IPS DF 19.7 (cell line): ENCODE measurements at places on chromosomes 3 and 15.

GRCh38 chr15:78420766-78421165, 17.2 kb upstream of the IREB2 start:
- DNase-seq: no peak

- DNase-seq: no peak
Observed at GRCh38 chr3:16486951-16487480, 26.5 kb downstream of the RFTN1 start.

- DNase-seq: no peak
Observed at GRCh38 chr3:8488411-8488810, 13.2 kb upstream of the LMCD1 start.

DNA sequence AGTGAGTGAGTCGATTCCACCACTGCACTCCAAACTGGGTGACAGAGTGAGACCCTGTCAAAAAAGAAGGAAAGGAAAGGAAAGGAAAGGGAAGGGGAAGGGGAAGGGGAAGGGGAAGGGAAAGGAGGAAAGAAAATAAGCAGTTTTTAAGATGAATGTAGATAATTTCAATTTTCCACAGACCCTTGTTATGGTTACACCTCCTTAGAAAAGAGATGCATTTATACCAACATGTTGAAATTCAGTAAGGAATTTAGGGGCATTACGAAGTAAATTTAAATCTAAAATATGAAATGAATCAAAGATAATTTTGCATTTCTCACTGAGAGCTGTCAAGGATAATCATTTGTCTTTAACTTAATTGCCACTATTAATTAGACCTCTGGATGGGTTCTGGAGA, 146.5 kb upstream of the TMC3 start:
- no peak for DNase-seq

DNA sequence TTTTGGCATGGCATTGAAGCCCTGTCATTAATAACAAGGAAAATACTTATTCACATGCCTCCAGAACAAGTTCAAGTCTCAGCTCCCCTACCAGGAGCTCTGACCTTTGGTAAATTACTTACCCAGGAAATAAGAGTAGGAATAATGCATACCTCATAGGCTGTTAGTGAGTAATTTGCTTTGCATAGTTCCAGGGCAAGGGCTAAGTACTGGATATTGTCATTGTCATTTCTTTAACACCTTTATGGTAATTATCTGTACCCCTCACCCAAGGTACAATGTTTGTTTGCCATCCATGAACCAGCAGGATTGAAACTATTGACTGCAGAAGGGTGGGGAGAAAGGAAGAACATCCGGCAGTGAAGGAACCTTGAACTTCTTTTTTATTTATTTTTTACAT, 148.5 kb downstream of the SOX2 start:
- no peak for DNase-seq

DNA sequence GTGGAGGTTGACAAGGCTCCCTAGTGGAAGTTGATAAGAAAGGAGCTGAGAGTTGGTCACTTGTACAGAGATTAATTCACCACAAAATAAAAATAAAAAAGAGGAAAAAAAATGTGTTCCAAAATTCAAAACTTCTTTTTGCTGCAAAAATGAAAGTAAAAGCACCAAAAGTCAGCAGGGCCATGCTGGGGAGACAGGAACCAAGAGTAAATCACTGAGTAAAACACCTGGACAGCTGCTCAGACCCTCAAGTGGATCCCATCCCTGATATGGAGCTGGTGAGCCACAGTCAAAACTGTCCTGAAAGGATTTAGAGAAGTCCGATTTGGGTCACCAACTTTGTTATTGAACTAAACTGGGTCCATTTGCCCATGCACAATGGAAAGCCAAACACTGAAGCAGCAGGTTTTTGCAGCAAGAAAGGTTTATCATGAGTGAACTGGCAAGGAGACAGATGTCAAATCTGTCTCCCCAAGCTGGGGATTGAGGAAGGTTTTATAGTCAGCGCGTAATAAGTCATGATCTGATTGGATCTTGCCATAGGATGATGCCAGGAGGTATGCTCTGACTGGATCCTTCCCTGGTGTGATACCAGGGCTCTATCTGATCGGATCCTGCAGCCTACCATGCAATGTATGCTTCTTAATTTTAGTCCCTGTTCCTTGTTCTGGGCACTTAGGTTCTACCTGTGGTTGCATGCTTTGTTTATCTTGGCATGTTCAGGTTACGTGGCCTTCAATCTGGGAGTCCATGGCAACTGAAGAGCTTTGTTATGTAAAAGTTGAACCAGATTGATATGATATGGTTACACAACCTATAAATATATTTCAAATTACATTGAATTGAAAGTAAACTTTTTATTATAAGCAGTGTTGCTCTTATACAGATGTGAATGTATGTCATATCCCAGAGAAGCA, 313.2 kb downstream of the POLQ start:
- DNase-seq: no peak

DNA sequence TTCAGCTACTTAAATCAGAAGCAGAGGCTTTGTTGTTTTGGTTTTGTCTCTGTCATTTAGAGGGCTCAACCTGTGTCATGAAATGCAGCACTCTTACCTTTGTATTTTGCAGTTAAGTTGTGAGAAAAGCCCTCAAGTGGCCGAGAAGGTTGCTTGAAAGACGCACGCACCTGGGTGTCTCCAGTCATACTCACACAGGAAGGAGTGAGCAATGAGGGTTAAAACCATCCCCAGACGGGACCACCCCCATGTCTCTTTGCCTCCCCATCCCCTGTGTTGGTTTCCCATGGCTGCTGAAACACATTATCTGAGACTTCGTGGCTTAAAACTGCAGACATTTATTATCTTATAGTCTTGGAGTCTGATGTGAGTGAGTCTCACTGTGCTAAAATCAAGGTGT, 376.1 kb upstream of the CFAP20DC start:
- DNase-seq: no peak

- no peak for DNase-seq
Observed at GRCh38 chr3:169667166-169668071, 3.9 kb upstream of the MECOM start.

DNA sequence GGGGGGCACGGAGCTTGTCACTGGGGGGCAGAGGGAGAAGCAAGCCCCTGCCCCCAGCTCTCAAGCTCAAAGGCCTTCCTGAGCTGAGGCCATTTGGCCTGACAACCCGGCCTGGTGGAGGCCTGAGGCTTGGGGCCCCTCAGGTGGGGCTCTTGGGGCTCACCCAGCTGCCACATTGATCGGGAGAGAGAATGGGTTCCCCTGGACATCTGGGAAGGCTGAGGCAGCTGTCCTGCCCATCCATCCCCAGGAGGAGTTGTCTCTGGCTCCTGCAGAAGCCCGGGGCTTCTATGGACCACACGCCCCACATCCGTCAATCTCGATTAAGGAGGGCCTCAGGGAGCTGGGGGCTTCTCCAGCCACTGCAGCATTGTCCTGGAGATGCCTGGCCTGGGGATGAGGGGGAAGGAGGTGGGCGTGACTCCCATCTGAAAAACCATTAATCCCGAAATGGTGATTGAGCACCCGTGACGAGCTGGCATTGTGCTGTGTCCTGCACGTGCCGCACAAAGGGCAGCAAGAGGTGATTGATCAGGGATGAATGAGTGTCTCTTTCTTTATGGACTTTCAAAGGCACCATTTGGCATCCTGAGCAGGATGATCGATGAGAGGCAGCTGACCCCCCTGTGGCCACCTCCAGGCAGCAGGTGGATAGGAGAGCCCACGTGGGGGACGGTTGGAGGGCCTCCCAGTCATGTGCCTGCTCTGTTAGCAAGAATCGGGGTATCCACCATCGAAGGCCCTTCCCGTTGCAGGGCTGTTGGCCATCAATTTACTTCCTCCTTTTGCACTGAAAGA, 17.2 kb upstream of the CRABP1 start:
- no peak for DNase-seq

GRCh38 chr3:38548154-38548931, 52.2 kb downstream of the EXOG start:
- DNase-seq: no peak

- DNase-seq: no peak
Observed at GRCh38 chr3:177196456-177197040, 734 bp downstream of the TBL1XR1 start.

- DNase-seq: no peak
Observed at GRCh38 chr15:89406940-89407607, 72.5 kb upstream of the POLG start.

DNA sequence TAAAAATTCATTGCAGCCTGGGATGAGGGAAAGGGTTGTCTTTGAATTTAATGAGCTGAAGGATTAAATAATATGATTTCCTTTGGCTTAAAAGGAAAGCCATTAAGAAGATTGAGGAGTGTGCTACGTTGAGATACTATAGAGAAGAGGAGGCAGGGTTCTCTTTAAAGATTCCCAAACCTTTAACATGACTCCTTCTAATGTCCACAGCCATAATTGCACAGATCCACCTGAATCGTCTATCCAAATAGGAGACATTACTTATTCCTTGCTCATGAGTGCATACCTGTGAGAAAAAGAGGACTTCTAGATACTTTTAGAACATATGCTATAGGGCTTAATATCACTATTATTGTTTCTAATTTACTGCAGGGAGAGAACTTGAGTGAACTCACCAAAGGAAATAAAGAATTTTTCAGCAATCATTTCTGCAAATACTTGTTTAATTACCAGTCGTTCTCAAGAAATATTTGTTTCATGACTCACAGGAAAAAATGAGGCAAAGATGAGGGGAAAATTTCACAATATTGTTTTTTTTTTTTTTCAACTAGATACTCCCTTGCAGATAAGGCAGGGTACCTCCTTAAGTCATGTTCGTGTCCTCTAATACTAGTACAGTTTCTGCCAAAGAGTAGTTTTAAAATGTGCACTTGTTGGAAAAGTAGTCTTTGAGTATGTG, 8.9 kb upstream of the SUCNR1 start:
- DNase-seq: no peak

DNA sequence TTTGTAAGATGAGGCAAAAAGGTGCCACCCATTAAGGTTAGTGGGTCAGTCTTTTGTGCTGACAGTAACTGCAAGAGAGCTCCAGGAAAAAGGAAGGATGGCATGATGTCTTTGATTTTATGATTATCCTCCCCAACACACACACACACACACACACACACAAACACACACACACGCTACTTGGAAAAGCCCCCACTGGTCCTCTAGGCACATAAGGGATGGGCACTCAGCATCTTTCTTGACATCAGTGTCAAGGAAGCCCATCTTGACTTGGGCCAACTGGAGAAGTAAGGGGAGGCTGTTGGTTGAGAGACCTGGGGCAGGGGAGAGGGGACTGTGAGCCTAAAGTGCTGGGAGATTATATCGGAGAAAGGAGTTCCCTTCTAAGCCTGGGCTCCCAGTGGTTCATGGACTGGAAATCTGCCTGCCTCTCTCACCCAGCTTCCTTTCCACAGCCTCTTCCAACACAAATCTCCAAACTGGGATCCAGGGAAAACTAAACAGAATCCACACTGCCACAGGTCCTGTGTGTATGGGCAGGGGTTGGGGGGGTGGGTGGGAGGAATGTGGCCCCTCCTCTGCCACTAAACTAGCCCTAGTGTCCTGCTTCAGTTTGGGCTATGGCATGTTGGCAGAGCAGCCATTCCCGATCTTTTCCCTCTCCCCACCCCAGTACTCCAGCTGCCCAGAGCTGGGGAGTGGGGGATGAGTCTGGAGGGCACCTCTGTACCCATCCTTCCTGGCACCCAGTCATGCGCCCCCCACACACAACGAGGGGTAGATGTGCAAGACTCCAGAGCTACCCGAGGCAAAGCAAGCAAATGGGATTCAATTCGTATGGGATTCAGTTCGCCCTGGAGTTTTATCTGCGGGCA, 1.6 kb downstream of the AMOTL2 start:
- DNase-seq: no peak

DNA sequence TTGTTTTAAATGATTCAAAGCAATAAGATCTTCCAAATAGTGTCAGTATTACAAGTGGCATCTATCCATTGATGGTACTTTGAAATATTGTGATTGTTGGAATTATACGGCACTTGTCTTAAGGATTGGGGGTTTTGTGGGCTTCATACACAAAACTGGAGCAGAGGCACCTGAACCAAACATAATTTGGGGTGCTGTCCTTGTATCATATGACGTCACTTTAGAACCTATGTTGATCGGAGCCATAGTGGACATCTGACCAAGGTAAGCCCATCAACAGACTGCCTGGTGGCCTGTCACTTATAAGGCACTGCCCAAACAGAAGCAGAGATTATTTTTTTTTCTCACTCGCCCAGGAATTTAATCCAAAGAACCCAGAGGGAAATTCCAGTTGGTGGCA, 2.9 kb upstream of the LRRC58 start:
- no peak for DNase-seq

- DNase-seq: peak; percentile 84
Observed at GRCh38 chr3:141368062-141368924, at the start of gene ZBTB38. TSS of gene ZBTB38 (plus strand) at chr3:141368504. CDS start at chr3:141442389, 73,885 bp downstream.

- no peak for DNase-seq
Observed at GRCh38 chr3:42670051-42670576, 15.2 kb upstream of the KLHL40 start.

- DNase-seq: no peak
Observed at GRCh38 chr15:31440754-31441311, 114.2 kb downstream of the KLF13 start.
